IPS DF 6.9 (cell line): ENCODE measurements at places on chromosomes 2 and 18.
A peak's percentile ranks its signal among the peaks of the same experiment; 100 is the strongest.

GRCh38 chr2:4135765-4136164 lies 432.4 kb downstream of the DCDC2C start:
- no peak overlapping the region for H3K4me3 ChIP-seq
- H3K4me1 ChIP-seq, result no peaks in the 10 kb centered on the region
- H3K27ac ChIP-seq, result no peak overlapping the region
- H3K27me3 ChIP-seq, result no peaks in the 10 kb centered on the region
- no peak for DNase-seq

DNA sequence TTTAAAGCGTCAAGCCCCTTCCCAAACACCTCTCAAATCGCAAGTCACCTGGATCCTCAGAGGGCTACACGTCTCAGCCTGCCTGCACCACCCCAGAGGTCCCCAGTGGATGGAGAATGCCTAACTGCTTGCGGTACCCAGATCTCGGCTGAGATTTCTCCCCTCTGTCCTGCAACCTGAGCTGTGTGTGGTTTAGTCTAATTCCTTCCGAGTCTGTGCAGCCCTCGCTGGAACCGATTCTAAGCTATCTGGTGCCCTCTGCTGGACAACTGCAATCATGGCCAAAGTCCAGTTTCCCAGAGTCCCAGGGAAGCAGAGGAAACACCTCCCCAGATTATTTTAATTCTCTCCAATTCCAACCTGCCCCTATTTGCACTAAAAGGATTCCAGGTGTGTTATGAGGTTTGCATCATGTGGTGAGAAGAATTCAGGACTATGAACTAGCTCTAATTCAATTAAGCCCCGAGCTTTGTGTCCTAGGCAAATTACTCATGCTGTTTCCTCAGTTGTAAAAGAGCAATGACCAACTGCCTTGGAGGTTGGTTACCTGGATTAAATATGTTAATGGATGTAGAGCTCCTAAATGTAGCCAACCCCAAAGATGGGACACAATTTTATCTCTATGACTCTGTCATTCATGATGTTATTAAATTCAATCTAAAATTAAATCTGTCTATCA lies 276.1 kb upstream of the NCKAP5 start:
- H3K4me3 ChIP-seq, result no peak overlapping the region
- no peak overlapping the region for H3K27ac ChIP-seq
- peak; percentile 39 for DNase-seq
- no peaks in the 10 kb centered on the region for H3K4me1 ChIP-seq

DNA sequence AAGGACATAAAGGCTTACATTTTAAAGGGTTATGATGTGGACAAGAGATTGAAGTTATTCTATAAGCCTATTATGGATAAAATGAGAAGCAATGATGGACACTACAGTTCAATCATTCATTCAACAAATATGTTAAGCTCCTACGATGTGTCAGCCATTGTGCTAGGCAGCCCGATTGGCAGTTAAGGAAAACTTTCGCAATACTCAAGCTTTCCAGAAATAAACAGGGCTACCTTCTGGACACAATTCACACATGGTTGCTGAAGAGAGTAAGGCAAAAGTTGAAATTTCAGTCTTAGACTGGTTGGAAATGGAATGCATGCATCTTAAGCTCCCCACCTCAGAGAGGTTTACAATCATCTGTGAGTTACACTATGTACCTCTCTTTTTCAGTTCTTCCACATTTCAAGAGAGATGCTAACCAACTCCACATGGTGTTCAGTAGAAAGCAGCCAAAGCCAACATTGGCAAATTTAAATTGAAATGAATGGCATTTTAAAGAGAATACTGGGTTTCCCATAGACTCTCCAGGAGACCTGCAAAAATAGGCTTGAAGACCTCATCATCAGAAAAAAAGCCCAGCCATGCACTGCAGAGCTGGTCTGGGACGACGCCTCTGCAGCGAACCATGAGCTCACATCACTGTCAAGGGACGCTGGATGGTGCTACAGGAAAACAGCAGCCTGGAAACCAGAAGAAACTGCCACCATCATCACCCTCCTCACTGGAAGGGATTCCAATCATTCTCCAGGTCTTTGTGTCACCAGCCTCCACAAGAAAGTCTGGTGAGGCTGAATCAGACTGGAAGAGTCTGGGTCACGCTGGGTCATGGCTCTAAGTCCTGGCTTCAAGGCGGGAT lies 276.3 kb downstream of the AFF3 start:
- no peak overlapping the region for H3K4me3 ChIP-seq
- H3K27ac ChIP-seq, result no peak overlapping the region
- H3K27me3 ChIP-seq, result no peaks in the 10 kb centered on the region

DNA sequence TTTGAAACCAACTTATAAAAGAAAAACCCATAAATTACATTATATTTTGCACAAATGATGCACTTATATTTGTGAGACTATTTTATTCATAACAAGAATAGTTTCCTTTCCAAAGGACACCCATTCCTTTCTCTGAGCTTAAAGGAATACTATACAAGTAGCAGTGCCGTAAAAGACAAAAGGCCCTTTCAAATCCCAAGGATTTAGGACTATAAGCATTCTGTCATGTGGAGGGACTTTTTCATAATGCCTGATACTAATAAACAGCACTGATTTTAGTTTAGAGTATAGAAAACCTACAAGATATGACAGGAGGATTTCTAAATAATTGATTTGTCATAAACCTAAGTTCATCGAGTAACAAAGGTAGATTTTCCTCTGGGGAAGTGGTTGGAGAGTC lies 1134.2 kb upstream of the ZEB2 start:
- no peak for DNase-seq
- no peaks in the 10 kb centered on the region for H3K4me1 ChIP-seq
- no peak overlapping the region for H3K4me3 ChIP-seq

GRCh38 chr2:171822525-171823322 lies 71.3 kb downstream of the SLC25A12 start:
- H3K4me3 ChIP-seq, result no peak overlapping the region
- H3K27ac ChIP-seq, result no peak overlapping the region
- H3K4me1 ChIP-seq, result no peaks in the 10 kb centered on the region
- no peak for DNase-seq

DNA sequence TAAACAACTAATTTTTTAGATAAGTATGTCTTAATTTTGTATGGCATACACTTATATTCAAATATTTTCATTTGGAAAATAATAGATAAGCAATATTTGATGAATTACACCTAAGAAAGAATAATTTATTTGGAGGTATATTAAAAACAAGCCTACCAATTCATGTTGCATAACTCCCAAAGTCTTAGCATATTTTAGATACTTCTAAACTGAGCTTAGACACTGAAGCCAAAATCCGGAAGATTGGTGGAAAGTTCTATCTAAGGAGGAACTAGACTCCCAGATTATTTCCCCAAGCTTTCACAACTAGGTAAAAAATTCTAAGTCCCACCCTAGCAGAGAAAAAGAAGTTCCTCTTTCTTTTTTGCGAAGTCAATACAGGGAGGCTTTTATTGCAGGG lies 221.0 kb upstream of the MMADHC start:
- no peaks in the 10 kb centered on the region for H3K27me3 ChIP-seq
- H3K36me3 ChIP-seq, result no peaks in the 10 kb centered on the region
- H3K4me3 ChIP-seq, result no peak overlapping the region
- no peak overlapping the region for H3K27ac ChIP-seq

DNA sequence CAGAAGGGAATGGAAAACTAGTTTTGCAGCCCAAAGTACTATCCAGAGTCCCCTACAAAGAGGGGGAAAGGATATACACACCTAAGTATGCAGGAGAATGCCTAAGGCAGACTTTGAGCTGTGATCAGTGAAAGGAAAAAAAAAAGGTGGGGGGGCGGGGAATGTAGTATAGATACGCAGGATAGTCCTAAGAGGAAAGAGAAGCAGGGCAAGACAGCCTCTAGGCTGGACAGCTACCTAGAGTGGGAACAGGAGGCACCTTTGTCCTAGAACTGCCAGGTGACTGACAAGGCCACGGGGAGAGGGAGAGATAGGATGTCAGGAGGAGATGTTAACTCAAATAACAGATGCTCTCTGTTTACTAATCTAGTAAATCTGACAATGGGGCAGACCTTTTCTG lies 6.0 kb downstream of the REEP1 start:
- H3K4me3 ChIP-seq, result no peak overlapping the region
- no peak for DNase-seq
- H3K36me3 ChIP-seq, result no peaks in the 10 kb centered on the region
- no peak overlapping the region for H3K27ac ChIP-seq

DNA sequence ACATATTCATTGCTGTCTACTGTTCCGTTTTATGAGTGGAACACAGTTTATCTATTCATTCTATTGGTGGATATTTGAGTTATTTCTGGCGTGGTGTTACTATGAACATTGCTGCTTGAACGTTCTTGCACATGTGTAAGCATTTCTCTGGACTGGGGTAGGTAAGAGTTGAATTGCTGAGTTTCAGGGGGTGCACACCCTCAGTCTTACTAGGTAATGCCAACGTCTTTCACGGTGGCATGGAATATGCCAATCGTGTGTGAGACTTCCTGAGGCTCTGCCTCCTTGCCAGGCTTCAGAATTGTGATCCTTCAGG lies 56.4 kb upstream of the TXNDC2 start:
- H3K27me3 ChIP-seq, result no peaks in the 10 kb centered on the region
- no peak overlapping the region for H3K27ac ChIP-seq
- H3K4me3 ChIP-seq, result no peak overlapping the region
- H3K36me3 ChIP-seq, result no peaks in the 10 kb centered on the region
- H3K4me1 ChIP-seq, result no peaks in the 10 kb centered on the region

DNA sequence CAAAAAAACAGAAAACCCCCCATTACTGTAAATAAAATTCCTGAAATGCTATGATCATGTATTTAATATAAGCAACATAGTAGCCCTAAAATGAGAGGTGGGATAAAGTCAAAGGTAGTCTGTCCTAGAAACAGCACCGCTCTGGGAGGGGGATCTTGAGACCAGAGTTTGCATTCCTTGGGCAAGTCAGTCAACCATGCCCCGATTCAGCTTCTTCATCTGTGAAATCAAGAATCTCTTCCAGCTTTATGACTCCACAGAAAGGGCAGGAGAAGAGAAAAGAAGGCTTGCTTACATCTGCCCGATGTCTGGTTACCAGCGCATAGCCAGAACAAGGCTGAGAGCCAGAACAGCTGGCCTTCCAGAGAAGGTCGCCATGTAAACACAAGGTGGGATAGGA lies 2.1 kb upstream of the FBLN7 start:
- peaks cover 29% of the 10 kb centered on the region for H3K27me3 ChIP-seq
- H3K4me3 ChIP-seq, result no peak overlapping the region
- H3K4me1 ChIP-seq, result no peaks in the 10 kb centered on the region
- no peak for DNase-seq

DNA sequence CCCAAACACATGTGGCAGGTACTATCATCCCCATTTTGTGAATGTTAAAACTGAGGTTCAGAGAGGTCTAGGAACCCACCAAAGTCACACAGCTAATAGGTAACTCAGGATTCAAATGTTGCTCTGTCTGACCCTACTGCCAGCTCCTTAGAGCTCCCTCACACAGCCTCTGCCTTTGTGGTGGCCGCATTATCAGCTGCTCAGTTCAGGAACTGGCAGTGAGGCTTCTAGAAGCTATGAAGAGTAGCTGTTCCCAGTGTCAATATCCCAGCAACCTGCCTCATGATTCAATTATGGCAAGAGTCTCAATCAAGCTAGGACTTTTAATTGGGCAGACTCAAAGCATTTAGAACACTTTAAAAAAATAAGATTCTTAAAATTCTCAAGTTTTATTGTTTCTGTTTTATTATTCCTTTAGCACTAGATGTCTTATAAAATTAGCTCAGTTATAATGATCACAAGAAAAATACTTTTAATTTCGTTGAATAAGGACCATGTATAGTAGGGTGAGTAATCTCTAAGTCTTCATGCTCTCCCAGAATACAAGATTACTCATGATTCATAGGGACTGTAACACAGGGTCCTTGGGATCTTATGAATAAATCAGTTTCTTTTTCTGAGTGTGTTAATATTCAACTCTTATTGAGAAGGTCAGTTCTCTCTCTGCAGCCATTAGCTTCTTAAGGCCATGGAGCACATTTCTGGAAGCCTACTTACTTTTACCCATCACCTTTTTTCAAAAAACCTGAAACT lies 342.7 kb downstream of the RND3 start:
- DNase-seq, result no peak
- H3K4me1 ChIP-seq, result no peaks in the 10 kb centered on the region
- H3K4me3 ChIP-seq, result no peak overlapping the region
- no peaks in the 10 kb centered on the region for H3K27me3 ChIP-seq
- H3K36me3 ChIP-seq, result no peaks in the 10 kb centered on the region

DNA sequence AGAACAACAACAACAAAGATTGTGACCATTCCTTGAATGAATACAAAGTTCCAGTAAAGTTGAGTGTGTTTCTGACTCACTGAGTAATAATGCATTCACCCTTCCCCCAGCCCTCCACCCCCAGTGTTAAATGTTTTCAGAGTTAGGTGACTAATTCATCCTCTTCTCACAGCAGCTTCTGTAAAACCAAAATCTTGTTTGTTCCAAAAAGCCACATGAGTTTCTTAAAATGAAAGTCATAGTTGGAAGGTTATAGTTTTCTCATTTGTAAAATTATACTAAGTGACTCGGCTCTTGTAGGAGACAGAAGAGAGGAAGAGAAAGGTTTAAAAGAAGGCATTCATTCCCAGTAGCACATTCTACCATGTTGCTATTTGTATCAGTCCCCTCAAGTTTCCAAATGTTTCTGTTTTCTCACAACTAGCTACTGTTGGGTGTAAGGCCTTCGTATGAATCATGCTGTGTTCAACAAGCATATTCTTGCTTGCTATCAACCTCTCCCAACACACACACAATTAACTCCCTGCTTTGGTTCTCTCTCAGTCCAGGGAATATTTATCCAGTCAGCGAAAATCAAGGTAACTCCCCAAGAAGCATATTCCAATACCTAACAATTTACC lies 75.3 kb downstream of the MBD2 start:
- no peaks in the 10 kb centered on the region for H3K36me3 ChIP-seq
- no peak overlapping the region for H3K27ac ChIP-seq
- DNase-seq, result no peak
- H3K4me1 ChIP-seq, result peaks cover 3% of the 10 kb centered on the region; the same call in 1 of the 2 replicates
- H3K27me3 ChIP-seq, result no peaks in the 10 kb centered on the region

DNA sequence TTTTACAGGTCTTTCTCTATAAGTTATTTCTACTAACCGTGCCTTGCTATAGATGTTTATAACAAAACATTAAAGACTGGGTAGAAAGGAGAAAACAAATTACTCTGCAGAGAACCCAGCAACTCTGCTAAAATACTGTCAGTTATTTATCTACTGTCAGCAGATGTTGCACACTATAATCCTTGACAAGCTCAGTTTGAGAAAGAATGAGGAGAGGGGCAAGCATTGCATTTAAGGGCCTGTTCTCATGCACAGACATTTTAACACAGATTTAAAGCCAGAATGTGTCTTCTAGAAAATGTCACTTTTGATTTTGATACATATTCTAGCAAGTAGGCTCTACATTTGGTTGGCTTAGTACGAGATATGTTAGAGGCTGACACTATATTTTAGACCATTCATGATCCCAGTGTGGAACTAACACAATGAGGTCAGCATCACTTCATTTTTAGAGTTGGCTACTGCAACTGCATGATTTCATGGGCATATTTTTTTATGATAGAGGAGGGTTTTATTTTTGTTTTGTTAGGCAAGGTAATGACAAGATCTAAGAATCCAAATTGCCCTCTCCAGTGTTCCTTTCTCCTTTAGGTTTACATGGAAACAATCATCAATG lies 516.4 kb downstream of the ZEB2 start:
- H3K36me3 ChIP-seq, result no peaks in the 10 kb centered on the region
- H3K27me3 ChIP-seq, result no peaks in the 10 kb centered on the region
- no peaks in the 10 kb centered on the region; the same call in 1 of the 2 replicates for H3K4me1 ChIP-seq
- DNase-seq, result no peak
- no peak overlapping the region for H3K4me3 ChIP-seq
- H3K27ac ChIP-seq, result no peak overlapping the region

- no peak overlapping the region for H3K27ac ChIP-seq
- H3K36me3 ChIP-seq, result no peaks in the 10 kb centered on the region
- no peak for DNase-seq
- H3K4me3 ChIP-seq, result no peak overlapping the region
- H3K27me3 ChIP-seq, result no peaks in the 10 kb centered on the region
Observed at GRCh38 chr2:152062125-152063091, 36.4 kb downstream of the CACNB4 start.
